ENCODE measurements at places on chromosomes 6 and 20.

- DNase-seq: no peak
Measured at GRCh38 chr20:46618316-46619100, 32.8 kb downstream of the SLC13A3 start.

- DNase-seq: no peak
Measured at GRCh38 chr6:21348146-21348503, 245.4 kb upstream of the SOX4 start.

DNA sequence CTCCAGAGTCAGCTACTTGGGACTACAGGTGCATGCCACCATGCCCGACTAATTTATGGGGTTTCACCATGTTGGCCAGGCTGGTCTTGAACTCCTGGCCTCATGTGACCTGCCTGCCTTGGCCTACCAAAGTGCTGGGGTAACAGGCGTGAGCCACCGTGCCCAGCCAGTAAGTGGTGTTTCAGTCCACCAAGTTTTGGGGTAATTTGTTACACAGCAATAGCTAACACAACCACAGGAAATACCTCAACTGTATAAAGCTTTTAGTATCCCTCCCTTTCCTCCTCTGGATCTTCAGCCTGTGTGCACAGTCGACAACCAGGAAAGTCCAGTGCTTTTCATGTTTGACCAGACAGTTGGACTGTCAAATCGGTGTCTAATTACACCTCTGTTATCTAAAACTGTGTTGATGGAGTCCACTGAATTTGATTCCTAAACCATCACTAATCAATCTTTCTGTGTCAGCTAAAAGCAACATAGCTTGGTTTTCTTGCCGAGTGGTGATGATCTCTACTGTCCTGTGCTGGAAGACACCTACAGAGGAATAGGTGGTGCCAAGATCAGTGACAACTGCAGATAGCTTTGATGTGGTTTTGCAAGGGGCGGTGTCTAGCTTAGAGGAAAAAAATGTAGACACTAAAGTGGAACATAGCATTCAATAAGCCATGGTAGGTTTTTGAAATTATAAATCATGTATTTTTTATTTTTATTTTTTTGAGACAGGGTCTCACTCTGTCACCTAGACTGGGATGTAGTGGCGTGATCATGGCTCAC lies 22.2 kb upstream of the ZBTB2 start:
- DNase-seq: peak; percentile 27

- no peak for DNase-seq
Measured at GRCh38 chr6:41445261-41445660, 100.9 kb upstream of the FOXP4 start.

DNA sequence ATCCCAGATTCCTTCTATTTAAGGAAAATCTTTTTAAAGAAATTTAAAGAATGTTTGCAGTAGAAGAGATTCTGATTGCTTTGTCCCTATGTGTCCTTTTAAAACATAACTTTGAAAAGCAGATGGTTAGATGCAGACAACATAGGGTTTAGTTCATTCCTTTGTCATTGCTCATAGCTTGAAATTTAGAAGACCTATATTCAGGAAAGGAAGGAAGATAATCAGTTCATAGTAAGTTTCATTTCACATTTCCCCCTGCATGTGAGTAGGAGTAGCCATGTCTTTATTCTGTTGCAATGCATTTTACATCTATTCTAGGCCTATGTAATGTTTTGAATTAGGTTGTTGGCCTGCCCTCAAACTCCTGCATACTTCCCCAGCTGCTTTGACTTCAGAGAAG lies 197.9 kb upstream of the GRIK2 start:
- DNase-seq: no peak

DNA sequence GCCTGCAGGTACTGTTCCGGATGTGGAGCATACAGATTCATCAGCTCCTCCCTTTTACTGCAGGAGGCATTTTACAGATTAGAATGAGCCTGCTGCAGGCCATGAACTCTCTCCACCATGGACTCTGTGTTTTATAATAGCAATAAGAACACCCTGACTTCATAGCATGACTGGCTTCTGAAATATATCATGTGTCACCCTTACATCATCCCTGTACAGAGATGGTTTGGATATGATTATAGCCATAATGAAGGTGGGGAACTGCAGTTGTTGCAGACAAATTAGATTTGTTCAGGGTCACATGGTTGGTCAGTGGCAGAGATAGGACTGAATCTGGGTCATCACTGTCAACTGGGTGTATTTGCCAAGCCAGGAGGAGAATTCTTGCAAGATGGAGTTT lies 100.7 kb downstream of the FOXO3 start:
- no peak for DNase-seq

DNA sequence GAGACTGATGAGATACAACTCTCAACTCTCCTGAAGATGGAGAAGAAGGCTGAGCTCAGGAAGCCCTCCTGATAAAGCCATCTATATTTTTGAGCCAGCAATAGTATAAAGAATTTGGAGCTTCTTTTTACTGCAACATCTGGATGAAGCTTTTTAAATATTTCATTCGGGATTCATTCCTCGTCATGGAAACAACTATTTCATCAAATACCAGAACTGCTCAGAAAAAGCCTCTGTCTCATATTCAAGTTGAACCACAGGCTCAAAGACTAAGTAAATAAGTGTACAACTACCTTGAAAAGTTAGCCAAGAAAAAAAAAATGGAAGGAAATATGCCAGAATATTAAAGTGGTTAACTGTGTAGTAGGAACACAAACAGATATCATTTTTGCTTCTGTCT lies 37.8 kb downstream of the PTPRT start:
- DNase-seq: no peak

DNA sequence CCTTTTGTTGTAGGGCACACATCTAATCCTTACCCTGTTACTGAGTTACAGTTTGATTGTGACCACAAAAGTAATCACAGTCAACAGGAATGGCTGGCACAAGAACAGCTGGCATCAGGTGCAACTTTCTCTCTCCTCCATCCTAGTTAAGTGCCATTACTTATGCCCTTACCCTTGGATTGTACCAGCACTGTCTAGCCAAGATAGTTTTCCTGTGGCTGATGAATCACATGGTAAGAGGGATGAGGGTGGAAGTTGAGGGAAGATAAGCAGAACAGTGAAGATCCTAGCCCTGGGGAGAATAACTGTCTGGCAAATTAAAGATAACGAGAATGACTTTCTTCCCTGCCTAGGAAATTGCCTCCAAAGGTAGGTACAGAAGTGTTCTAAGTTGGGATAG lies 42.0 kb downstream of the RNF217 start:
- no peak for DNase-seq

- DNase-seq: no peak
Measured at GRCh38 chr6:33543116-33543515, 37.0 kb downstream of the BAK1 start.

- no peak for DNase-seq
Measured at GRCh38 chr6:36851626-36852025, 12.4 kb upstream of the CPNE5 start.

DNA sequence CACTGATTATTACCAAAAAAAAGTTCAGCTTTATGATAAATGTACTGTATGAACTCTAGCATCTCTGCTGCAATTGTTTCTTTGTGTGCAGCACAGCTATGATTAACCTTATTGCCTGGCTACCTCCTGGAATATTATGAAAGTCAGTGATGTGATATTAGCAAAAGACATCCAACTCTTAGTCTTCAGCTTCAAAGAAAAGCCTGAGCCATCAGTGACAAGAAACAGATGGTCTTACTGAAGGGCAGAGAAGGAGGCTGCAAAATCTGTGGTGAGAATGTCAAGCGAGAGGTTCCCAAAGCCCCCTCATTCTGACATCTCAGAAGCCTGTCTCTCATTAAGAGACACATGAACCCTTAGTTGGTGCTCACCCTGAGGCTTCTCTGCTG lies 89.4 kb upstream of the TNFAIP3 start:
- no peak for DNase-seq

- DNase-seq: no peak
Measured at GRCh38 chr6:15110726-15111354, 135.0 kb upstream of the JARID2 start.

DNA sequence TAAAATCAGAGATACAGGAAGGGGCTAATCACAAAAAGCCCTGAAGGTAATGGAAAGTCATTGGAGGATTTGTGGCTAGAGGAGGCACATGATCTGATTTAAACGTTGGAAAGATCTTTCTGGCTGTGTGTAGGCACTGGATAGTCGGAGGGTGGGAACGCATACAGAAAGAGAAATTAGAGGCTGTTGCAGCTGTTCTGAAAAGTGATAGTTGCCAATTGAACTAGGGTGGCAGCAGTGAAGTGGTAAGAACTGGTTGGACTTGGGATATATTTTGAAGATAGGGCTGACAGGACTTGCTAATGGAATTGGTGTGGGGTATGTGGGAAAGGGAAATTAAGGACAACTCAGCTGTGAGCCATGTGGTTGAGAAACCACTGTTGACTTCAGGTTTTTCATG lies 223.6 kb downstream of the OGFRL1 start:
- no peak for DNase-seq

- DNase-seq: no peak
Measured at GRCh38 chr20:59117526-59117925, 46.1 kb upstream of the ZNF831 start.

DNA sequence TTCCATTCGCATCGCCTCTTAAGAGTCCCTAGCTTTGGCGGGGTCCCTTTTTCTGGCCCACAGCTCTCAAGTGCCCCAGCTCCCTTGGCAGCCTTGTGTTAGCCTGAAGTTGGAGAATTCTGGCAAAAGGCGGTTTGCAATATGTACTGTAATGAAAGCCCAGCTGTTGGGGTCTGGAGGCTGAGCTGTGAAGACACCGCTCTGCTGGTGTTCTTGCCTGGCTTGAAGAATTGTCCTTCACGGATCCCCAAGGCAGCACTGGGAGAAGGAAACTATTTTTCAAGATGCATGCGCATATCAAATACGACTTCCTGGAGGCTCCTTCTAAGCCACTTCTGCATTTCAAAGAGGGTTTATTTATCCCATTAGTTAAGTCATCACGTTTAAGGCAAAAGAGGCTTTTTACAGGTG lies 21.4 kb upstream of the CITED2 start:
- no peak for DNase-seq

GRCh38 chr6:14734416-14735340 lies 511.2 kb upstream of the JARID2 start:
- DNase-seq: no peak

DNA sequence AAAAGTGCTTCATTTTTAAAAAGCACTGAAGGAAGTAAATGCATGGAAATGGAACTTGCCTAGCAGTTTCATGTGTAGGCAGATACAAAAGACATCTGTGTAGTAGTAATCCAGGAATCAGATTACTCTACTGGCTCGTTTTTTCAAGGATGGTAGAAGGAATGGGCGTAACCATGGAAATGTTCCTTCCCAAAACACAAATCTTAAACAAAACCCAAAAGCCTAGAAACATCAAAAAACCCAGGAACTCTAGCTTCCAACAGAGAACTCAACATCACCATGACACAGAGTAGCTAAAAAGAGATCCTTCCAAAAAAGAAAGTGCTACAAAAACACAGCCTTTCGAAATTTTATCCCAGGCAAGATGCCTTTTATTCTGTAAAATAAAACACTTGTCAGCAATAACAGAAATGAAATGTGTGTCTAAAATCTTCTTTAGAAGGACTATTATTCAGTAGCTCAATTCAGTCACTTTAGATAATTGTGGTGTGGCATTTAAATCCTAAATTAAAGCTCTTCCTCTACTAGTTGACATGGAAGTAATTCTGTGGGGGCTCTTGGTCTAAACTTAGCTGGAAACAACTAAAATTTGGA lies 81.7 kb downstream of the FAM217A start:
- DNase-seq: no peak

GRCh38 chr6:169591616-169592015 lies 110.2 kb downstream of the WDR27 start:
- no peak for DNase-seq

DNA sequence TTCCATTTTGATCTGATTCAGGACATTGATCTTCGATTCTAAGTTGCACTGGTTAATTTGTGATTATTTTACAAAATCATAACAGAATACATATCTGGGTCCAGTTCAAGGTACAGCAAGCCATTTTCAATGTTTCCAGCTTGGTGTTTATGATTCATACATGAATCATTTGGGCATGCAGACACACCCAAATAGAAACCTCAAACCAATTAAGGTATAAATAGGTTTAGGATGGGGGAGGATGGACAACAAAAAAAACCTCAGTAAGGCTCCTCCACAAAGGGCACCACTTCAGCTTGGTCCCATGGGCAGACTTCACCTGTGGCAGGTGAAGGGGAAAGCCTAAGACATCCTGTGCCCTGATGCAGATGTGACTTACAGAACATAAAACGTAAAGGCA lies 192.7 kb downstream of the KHDC1L start:
- no peak for DNase-seq

DNA sequence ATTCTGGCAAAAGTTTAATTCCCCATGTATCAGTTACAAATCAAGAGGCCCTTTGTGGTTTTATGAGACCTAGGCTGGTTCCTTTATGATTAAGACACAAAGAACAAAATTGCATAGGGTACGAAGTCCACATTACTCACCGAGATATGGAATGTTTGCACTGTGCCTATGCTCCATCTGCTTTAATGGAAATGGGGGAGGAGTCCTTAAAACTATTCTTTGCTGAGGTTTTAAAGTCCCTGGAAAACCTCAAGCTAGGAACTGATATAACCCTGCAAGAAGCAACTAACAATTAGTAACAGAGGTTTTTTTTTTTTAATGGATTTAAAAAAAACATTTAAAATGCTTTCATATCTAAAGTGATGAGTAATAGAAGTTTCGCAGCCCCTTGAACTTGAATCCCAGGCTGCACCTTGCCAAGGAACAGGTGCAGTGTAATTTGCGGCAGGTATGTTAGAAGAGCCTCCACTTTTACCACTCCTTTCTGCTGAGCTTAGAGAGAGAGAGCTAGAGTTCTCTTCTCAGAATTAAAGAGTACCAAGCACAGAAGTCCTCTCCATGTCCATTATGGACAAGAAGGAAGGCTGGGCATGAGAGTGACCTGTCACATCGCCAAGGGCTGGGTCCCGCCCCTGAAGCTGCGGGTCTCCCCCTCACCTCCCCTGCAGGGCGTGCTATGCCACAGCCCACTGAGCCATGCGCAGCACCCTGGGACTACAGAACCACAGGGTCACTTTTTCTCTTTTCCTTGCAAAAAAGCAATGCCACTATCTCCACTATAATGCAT lies 2.3 kb downstream of the SERPINB1 start:
- no peak for DNase-seq

GRCh38 chr20:58374027-58374850 lies 14.8 kb upstream of the VAPB start:
- no peak for DNase-seq

- no peak for DNase-seq
Measured at GRCh38 chr6:170489836-170490235, 63.3 kb downstream of the PSMB1 start.

DNA sequence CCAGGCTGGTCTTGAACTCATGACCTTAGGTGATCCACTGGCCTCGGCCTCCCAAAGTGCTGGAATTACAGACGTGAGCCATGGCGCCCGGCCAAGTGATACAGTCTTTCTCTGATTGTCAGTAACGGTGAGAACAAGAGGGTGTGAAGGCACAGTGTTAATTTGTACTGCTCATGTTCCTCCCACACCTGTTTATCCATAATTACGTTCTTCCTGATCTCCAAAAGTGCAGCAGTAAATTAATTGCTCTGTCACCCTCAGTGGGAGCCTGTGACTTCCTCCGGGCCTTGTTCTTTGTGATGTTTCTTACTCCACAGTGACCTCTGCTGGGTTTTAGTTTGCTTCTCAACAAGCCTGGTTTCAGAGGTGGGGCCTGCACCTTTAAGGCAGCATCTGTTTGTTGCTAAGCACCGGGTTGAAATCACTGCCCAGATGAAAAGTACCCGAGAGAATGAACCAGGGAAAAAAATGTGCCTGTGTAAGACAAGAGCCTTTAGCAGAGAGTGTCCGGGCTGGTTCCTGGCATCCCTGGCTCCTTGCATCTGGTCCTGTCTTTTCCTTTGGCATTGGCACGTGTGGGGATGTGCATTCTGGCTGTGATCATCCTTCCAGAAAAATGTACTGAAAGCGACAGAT lies 89.1 kb upstream of the CLDN20 start:
- no peak for DNase-seq
